ENCODE measurements at places on chromosomes 3 and 15.

- DNase-seq: no peak
These were observed 232.8 kb downstream of the XXYLT1 start for GRCh38 chr3:195038161-195038560.

- no peak for DNase-seq
These were observed 65.1 kb upstream of the MBNL1 start for GRCh38 chr3:152203652-152204051.

- no peak for DNase-seq
These were observed 118.3 kb downstream of the TIGIT start for GRCh38 chr3:114411811-114412803.

DNA sequence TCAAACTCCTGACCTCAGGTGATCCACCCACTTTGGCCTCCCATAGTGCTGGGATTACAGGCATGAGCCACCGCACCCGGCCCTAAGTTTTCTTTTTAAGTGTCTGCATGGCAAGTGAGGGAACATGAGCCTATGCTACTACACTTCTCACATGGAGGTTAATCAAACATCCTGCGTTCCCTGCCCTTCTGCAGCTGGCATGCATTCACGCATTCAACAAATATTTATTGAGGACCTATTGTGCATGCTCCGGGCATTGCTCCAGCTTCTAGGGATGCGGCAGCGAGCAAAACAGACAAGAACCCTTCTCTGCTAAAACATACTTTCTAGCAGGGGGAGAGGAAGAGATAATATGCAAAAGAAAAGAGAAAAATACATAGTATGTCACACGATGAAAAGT is 42.6 kb upstream of the ACKR4 start:
- peak; percentile 48 for DNase-seq

DNA sequence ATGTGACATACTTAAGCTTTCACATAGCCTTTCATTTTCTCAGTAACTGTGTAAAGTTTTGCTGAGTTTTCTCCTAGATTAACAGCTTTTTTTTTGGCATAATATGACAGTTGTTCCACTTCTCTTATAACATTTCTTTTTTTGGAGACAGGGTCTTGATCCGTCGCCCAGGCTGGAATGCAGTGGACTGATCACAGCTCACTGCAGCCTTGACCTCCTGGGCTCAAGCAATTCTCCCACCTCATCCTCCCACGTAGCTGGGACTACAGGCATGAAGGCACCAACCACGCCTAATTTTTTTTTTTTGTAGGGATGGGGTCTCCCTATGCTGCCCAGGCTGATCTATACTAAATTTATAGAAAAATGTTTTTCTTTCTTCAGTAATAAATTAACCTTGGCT is 30.1 kb downstream of the DLG1 start:
- no peak for DNase-seq

DNA sequence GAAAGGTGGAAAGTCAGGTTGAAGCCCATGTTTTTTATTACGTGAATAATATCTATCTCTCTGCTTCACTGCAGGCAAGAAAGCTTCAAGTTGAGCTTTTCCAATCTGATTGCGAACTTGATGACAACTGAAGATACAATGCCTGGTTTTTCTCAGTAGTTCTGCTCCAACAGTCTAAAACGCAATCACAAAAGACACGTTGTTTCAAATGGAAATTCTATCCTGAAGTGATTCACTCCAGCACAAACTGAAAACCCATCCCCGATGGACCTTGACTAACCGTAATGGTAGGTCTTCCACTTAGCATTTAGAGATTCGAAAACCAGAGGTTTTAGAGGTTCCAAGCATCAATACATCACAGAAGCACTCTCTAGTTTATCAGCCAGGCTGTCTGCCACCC is 10.6 kb downstream of the B4GALT4 start:
- no peak for DNase-seq

- no peak for DNase-seq
These were observed 64.7 kb downstream of the MINAR1 start for GRCh38 chr15:79496838-79497237.

GRCh38 chr15:95169541-95170459 is 938.4 kb downstream of the MCTP2 start:
- no peak for DNase-seq

- no peak for DNase-seq
These were observed 166.4 kb upstream of the EOMES start for GRCh38 chr3:27888562-27888961.

GRCh38 chr3:191455257-191455952 is 5.6 kb upstream of the PYDC2 start:
- DNase-seq: no peak

GRCh38 chr15:33451385-33451784 is 140.6 kb downstream of the RYR3 start:
- DNase-seq: no peak

DNA sequence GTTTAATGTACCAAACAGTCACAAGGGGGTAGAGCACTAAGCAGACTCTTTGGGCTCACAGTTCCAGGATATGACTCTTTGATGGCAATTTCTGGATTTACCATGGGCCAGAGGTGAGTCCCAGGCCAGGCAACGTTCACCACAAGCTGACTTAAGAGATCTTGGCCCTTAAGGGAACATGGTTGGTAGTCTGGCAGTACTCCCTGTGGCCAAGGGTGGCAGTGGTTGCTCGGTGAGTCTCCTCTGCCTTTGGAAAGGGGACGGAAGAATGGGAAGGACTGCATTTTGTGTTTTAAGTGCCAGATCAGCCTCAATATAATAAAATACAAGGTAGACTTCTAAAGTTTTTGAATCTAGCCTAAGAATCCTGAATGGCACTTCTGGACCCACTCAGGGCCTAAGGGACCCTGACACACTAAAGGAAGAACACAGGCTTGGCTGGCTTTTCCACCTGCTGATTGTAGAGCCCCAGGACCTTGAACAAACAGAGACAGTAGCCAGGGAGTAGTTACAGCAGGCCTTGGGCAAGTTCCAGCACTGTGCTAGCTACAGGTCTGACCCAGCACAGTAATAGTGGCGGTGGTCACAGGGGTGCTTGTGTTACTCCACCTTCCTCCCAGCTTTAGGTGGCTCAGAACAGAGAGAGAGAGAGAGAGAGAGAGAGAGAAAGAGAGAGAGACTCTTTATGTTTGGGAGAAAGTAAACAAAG is 730.7 kb upstream of the ALCAM start:
- no peak for DNase-seq

GRCh38 chr3:126435456-126436315 is 40.0 kb downstream of the ZXDC start:
- no peak for DNase-seq

DNA sequence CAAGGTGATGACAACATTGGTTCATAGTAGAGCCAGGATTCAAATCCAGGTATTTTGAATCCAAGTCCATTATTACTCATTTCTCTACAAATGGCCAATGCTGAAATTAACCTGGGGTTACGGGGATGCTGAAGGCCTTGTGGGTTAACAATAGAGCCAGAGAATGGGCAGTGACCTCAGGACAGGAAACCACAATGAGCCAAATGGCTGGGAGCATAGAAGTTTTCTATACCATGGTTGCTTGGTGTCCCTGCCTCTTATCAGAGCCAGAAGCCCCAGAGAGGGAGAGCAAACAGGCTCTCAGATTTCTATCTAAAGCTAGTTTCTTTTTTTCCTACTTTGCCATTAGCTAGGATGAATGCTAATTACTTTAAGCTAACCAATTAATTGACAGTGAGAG is 82.3 kb downstream of the TNIK start:
- DNase-seq: no peak

- DNase-seq: no peak
These were observed 953.4 kb downstream of the AGBL1 start for GRCh38 chr15:87033056-87033455.

GRCh38 chr3:58049143-58049785 is 41.0 kb downstream of the FLNB start:
- DNase-seq: peak; percentile 15

DNA sequence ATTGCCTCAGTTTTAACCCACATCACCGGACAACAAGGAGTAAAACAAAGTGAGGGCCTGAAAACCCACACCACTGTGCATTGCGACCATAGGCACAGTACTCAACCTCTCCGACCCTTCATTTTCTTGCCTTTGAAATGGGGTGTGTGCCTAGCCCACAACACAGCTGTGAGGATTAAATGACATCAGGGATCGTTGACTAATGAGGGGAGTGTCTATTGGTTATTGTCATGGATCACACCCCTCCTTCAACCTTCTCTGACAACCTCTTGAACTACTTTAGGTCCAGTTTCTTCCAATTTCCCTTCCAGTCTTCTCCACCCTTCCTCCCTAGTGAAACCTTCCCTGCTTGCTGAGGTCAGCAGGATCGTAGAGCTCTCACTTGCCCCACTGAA is 89.5 kb downstream of the HES1 start:
- DNase-seq: no peak

DNA sequence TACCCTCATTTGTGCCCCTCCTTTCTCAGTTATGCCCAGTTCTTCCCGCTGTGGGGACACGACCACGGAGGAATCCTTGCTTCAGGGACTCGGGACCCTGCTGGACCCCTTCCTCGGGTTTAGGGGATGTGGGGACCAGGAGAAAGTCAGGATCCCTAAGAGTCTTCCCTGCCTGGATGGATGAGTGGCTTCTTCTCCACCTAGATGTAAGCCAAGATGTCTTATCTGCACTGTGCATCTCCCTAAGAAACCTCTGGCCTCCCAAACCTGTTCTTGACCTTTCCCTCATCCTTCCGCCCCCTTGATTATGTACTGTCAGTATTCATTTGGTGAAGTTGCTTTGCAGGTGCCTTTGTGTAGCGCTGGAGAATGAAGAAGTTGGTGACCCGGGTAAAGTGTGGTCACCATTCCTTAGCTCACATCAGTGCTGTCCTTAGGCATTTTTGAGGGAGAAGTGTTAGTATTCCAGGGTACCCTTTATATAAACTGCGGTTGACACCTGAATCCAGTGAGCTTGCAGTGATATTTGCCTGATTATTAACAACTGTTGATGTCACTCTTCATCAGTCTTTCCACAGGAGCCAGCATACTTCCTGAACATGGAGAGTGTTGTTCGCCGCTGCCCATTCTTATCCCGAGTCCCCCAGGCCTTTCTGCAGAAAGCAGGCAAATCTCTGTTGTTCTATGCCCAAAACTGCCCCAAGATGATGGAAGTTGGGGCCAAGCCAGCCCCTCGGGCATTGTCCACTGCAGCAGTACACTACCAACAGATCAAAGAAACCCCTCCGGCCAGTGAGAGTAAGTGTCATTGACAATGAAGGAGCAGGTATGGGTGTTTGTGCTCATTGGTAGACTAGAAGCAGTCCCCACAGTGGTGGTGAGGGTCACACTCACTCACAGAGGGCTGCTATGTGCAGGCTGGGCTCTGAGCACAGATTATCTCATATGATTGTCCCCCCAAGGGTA is 966 bp downstream of the ALAS1 start:
- DNase-seq: no peak

- DNase-seq: no peak
These were observed 24.7 kb upstream of the UBE2E1 start for GRCh38 chr3:23781051-23781450.

DNA sequence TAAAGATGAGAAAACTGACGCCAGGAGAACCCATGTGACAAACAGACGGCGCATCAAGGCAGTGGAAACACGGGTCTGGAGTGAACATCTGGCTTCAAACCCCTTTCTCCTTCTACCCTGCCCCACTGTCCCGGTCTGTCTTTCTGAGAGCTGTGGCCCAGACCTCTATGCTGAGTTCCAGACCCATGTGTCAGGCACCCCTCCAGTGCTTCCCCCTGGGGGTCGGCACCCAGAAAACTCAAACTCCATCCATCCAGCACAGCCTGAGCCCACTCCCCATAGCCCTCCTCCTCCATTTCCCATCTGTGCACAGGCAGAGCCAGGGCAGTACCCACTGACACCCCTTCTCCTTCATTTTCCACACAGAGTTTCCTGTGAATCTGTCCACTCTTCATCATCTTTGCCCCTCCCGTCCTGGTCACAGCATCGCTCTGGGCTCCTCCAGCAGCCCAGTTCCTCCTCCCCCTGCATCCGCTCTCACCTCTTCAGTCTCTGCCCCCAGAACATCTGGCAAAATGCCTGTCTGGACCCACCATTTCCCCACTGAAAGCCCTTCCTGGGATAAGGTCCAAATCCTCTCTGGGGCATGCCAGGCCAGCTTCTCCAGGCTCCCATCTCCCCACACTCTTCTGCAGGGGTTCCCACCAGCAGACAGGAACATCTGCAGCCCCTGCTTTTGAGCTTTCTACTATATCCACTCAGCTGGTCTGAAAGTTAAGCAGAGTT is 2.9 kb downstream of the FAM240A start:
- DNase-seq: no peak

Data from DMS79 treated with DMSO at 0.1 percent for 48 hours (cell line).